ENCODE measurements at places on chromosomes 13 and 19. TPM values are rescaled to one million over a fixed set of nuclear protein-coding genes. Genes with fewer than 3 reads are reported as not detected.

DNA sequence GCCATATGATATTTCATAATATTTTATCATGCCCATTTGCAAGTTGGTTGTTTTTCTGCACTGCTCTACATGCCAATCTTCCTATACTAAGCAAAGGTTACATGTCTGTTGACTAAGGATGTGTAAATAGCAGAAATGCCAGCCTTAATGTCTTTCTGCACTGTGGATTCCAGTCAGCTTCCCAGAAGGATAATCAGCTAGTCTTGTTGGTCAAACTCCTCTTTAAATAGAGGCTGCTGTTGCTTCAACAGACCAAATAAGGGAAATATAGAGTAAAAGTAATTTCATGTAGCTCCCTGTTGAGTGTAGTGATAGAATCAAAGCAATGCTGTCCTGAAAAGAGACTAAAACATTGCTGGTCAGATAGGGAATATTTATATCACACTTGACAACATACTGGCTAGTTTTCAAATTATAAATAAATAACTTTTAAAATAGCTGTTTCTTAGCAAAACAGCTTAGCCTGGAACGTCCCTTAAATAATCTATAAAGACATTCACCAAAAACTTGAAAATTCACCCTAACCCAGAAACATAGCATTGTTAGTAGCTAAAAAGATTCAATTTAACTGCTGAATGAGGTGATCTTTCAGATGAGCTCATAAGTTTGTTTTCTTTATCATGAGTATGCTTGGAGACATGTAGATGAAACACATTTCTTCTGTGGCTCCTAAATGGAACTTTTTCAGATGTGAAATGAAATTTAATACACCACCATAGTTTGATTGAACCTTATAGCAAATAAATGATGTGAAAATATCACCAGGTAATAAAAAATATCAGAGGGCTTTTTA lies 56.6 kb downstream of the FRY start:
- H3K4me3 ChIP-seq: no peak overlapping the region
- H3K27me3 ChIP-seq: no peaks in the 10 kb centered on the region

PALM gene
- total RNA-seq: 12.5 TPM

DNA sequence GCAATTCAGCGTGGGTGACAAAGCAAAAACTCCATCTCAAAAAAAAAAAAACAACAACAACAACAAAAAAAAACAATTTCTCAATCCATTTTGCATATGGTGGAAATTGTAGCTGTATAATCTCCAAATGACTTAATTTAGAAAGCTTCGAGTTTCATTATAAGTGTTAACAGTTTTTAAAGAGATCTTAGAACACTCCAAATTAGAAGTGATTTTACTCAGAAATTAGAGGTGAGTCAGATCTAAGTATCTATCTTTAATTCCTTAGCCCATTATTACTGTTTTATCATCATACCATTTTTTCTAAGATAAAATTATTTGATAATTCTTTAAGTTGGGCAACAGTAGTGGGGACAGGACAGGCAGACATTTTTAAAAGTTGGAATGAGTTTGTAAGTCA lies 60.5 kb downstream of the ZMYM2 start:
- H3K4me1 ChIP-seq: peaks cover 11% of the 10 kb centered on the region
- H3K4me3 ChIP-seq: no peak overlapping the region
- H3K27ac ChIP-seq: no peak overlapping the region
- H3K36me3 ChIP-seq: no peaks in the 10 kb centered on the region

- peaks cover 48% of the 10 kb centered on the region for H3K4me1 ChIP-seq
- no peaks in the 10 kb centered on the region for H3K27me3 ChIP-seq
- peak within 1 kb of the TSS; percentile 83 for H3K4me3 ChIP-seq
These were observed at the start of gene NUCB1 for GRCh38 chr19:48899781-48900476. NUCB1 (plus strand) TSS chr19:48900312; CDS start chr19:48900797, 485 bp downstream.

ZNF793 gene
- total RNA-seq: 8.2 TPM

DNA sequence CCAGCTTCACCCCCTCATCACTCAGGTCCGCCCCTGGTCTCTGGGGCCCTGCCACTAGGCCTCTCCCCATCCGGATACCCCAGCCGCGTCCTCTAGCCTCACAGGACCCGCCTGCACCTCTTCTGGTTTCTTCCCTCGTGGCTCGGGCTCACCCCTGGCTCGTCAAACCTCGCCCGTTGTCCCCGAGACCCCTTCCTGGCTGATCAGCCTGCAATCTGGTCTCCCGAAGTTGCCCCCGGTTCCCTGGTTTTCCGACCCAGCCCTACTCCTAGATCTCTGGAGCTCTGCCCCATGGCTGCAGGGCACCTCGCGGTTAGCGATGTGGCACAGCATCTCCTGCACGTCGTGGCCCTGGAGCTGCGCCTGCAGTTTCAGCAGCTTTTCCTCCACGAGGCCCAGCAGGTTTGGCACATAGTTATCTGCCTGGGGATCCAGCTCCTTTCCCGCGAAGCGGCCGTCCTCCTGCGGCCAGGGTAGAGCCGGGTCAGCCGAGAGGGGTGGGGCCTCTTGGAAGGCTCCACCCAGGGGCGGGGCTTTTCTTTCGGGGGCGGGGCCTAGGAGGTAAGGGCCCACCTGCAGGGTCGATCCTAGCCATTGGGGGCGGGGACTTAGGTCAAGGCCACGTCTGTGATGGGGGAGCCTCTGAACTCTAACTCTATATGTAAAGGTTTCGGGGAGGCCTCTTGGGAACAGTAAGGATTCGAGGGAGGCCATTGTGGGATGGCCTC lies 2.4 kb upstream of the RGL3 start:
- DNase-seq: peak; percentile 38
- H3K27ac ChIP-seq: no peak overlapping the region
- H3K4me1 ChIP-seq: peaks cover 16% of the 10 kb centered on the region
- peak overlapping the region; percentile 27 for H3K4me3 ChIP-seq
- peaks cover 74% of the 10 kb centered on the region for H3K27me3 ChIP-seq

DNA sequence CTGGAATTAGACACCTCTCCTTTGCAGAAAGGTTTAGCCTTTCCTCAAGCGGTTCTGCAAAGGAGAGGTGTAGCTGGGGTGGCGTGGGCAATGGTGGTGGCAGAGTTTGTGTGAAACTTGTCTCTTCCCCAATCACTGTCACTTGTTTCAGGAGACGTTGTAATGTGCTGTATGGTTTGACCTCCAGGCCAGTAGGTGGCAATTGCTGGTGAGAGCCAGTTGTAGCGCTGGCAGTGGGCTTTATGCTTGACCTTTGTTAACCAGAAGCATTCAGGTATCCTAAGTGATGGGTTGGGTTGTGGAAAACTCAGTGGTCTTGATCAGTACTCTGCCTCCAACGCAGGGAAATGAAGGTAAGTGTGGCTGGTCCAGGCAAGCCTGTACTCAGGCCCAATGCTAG lies 12.7 kb upstream of the LILRA5 start:
- no peak overlapping the region for H3K27ac ChIP-seq
- no peaks in the 10 kb centered on the region for H3K4me1 ChIP-seq
- peaks cover 42% of the 10 kb centered on the region for H3K27me3 ChIP-seq

DNA sequence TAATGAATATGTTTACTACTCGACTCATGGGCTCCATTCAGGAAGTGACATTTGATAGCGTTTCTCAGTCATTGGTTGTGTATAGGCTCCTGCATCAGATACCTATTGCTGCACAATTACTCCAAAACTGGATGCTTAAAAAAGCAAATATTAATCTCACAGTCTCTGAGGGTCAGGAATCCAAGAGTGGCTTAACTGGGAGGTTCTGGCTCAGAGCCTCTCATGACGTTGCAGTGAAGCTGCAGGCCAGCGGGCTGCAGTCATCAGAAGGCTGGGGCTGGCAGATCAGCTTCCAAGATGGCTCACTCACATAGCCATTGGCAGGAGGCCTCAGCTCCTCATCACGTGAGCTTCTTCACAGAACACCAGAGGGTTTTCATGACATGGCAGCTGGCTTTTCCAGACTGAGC lies 525.1 kb upstream of the NBEA start:
- peak; percentile 56 for DNase-seq
- no peak overlapping the region for H3K4me3 ChIP-seq
- peaks cover 12% of the 10 kb centered on the region for H3K4me1 ChIP-seq
- H3K36me3 ChIP-seq: no peaks in the 10 kb centered on the region
- H3K27me3 ChIP-seq: no peaks in the 10 kb centered on the region
- no peak overlapping the region for H3K27ac ChIP-seq

- no peaks in the 10 kb centered on the region for H3K36me3 ChIP-seq
- DNase-seq: peak; percentile 29
- H3K27me3 ChIP-seq: peaks cover 5% of the 10 kb centered on the region
- peak overlapping the region; percentile 94 for H3K4me3 ChIP-seq
- H3K4me1 ChIP-seq: peaks cover 2% of the 10 kb centered on the region
These were observed 31.6 kb downstream of the CCNE1 start for GRCh38 chr19:29843180-29844051.

DNA sequence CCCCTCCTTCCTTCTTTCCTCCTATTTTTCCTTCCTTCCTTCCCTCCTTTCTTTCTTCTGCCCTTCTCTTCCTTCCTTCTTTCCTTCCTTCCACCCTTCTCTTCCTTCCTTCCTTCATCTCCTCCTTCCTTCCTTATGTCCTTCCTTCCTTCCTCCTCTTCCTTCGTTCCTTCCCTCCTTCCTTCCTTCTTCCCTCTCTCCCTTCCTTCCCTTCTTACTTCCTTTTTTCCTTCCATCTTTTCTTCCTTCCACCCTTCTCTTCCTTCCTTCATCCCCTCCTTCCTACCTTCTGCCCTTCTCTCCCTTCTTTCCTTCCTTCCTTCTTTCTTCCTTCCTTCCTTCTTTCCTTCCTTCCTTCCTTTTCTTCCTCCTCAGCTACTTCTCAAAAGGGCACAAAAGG lies 287.3 kb upstream of the ZNF507 start:
- no peaks in the 10 kb centered on the region for H3K27me3 ChIP-seq
- no peaks in the 10 kb centered on the region for H3K36me3 ChIP-seq
- no peak for DNase-seq
- peaks cover 14% of the 10 kb centered on the region for H3K4me1 ChIP-seq

DNA sequence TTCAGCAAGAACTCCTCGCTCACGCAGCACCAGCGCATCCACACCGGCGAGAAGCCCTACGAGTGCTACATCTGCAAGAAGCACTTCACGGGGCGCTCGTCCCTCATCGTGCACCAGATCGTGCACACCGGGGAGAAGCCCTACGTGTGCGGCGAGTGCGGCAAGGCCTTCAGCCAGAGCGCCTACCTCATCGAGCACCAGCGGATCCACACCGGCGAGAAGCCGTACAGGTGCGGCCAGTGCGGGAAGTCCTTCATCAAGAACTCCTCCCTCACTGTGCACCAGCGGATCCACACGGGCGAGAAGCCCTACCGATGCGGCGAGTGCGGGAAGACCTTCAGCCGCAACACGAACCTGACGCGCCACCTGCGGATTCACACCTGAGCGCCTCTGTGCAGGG lies 20.6 kb upstream of the SMIM17 start:
- peaks cover 47% of the 10 kb centered on the region for H3K36me3 ChIP-seq
- DNase-seq: no peak
- H3K4me1 ChIP-seq: no peaks in the 10 kb centered on the region
- H3K27ac ChIP-seq: no peak overlapping the region
- H3K27me3 ChIP-seq: no peaks in the 10 kb centered on the region
- H3K4me3 ChIP-seq: no peak overlapping the region

GRCh38 chr13:88153353-88153752 lies 482.2 kb downstream of the SLITRK5 start:
- H3K27ac ChIP-seq: no peak overlapping the region
- no peaks in the 10 kb centered on the region for H3K36me3 ChIP-seq
- H3K4me1 ChIP-seq: no peaks in the 10 kb centered on the region
- DNase-seq: no peak
- no peaks in the 10 kb centered on the region for H3K27me3 ChIP-seq

DNA sequence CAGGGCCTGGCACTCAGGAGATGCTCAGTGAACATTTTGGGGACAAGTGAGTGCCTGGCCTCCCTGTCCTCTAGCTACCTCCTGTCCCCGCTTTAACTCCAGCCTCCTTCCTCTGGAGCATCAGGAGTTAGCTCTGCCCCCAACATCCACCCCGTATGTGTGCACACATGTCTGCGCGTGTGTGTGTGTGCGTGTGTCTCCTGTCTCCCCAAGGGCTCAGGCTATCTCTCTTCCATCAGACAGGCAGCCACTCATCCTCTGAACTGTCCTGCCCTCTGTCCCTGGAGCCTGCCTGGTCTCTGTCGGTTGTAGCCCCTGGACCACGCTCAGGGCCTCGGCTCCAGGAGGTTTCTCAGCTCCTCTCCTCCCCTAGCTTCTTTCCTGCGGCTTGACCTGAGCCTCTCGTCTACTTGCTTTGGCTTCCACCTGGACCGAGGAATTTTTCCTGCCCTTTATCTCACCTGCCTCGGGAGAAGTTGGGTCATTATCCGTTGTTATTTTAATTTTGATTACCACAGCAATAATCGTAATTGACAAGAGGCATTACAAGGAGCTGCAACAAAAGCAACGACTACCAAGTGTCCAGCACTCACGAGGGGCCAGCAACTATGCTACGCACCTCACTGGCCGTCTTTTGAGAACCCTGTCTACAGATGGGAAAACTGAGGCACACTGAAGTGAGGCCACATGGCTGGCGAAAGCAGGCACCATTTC lies 32.0 kb upstream of the ASF1B start:
- no peaks in the 10 kb centered on the region for H3K36me3 ChIP-seq
- peaks cover 7% of the 10 kb centered on the region for H3K4me1 ChIP-seq
- DNase-seq: no peak
- H3K4me3 ChIP-seq: no peak overlapping the region
- no peaks in the 10 kb centered on the region for H3K27me3 ChIP-seq

DNA sequence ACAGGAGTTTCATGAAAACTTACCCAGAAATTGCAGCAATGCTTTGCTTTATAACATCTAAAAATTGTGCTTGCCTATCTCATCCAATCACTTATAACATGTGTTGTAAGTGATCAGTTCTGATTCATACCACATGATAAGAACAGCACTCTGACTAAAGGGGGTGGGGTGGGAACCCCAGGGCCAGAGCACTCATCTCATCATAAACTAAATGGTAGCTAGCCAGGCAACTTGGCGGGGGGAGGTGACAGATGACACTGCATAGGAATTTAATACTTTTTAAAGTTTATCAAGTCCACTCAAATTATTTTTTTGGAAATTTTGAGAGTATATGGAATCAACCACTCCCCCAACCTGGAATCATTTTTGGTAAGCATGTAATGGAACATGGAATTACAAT lies 42.1 kb downstream of the FOXO1 start:
- H3K4me3 ChIP-seq: no peak overlapping the region
- H3K27me3 ChIP-seq: no peaks in the 10 kb centered on the region
- H3K36me3 ChIP-seq: peaks cover 5% of the 10 kb centered on the region
- no peak for DNase-seq
- H3K27ac ChIP-seq: no peak overlapping the region
- peaks cover 69% of the 10 kb centered on the region for H3K4me1 ChIP-seq

DNA sequence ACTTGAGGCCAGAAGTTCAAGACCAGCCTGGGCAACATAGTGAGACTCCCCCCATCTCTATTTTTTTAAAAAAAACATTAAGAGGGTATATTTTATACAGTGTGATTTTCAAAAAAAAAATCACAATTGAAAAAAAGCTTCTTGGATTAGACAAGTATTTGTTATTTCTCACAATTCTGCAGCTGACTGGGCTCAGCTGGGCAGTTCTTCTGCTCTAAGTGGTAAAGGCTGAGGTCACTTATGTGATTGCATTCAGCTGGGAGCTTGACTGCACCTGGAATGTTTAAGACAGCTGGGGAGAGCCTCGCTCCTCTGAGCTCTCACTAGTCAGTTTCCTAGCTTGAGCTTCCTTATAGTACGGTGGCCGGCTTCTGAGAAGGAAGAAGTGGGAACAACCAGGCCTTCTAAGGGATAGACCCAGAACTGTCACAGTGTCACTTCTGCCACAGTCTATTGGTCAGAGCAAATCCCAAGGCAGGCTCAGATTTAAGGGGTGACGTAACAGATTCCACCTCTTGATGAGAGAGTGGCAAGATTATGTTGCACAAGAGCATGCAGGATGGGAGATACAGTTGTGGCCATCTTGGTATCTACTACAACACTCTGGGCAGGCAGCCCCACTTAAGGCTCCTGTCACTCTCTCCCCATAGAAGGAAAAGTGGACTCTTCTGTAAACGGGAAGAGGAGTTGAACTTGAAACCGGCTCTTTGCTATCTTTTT lies 19.7 kb upstream of the IRGC start:
- no peak overlapping the region for H3K27ac ChIP-seq
- H3K27me3 ChIP-seq: peaks cover 21% of the 10 kb centered on the region
- no peak overlapping the region for H3K4me3 ChIP-seq
- H3K4me1 ChIP-seq: peaks cover 6% of the 10 kb centered on the region

CABP5 gene
- total RNA-seq: not detected

All from heart right ventricle (tissue), 16 donors.